ENCODE measurements at places on chromosomes 5 and 9. TPM values are rescaled to one million over a fixed set of nuclear protein-coding genes. Genes with fewer than 3 reads are reported as not detected.

The IL9 gene
- not detected for total RNA-seq

- DNase-seq = peak; percentile 8
Measured at GRCh38 chr9:115395511-115396021, 277.6 kb upstream of the TNC start.

GRCh38 chr5:172429201-172429940 is 25.0 kb downstream of the SH3PXD2B start:
- peak; percentile 95 for DNase-seq

DNA sequence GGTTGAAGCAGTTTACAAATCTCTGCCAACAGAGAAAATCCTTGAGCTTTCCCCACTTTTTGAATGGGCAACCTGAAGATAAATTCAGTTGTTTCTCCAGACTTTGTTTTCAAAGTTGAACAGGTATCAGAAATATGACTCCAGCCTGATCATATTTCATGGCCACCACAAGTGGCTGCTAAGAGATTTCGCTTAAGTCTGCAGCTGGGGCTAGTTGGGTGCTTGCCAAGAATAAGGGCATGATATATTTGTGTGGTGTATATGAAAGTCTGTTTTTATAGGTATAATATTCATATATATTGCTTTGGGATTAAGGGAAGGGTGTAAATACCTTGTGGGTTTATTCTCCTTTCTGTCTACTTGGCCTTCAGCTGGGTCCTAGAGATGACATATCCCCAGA is 168.4 kb upstream of the GDNF start:
- no peak for DNase-seq

DNA sequence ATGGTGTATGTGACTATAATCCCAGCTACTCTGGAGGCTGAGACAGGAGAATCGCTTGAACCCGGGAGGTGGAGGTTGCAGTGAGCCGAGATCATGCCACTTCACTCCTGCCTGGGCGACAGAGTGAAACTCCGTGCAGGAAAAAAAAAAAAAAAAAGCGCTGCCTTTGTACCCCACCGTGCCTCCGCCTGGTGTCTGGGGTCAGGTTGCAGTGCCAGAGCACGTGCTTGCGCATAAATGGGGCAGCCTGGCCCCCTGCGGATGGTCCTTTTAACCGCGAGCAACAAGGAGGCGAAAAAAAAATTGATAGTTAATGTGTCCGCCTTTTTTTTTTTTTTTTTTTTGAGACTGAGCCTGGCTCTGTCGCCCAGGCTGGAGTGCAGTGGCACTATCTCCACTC is 6.3 kb upstream of the CCNB1 start:
- DNase-seq = no peak

DNA sequence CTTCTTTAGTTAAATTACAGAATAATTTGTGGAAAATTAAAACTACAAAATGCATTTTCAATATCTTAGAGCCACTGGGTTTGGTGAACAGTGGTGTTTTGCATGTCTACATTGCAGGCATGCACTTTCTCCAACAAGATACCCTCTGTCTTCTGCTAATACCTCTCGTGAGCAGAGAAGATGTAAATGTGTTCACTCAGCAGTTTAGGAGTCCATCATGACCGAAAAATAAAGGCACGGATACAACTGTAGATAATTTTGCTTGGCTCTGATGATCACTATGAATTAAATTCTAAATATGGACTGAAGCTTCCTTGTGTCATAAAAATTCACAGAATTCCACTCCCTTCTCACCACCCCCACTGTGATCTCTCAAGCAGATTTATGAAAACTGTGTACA is 313.8 kb downstream of the GLIS3 start:
- no peak for DNase-seq

DNA sequence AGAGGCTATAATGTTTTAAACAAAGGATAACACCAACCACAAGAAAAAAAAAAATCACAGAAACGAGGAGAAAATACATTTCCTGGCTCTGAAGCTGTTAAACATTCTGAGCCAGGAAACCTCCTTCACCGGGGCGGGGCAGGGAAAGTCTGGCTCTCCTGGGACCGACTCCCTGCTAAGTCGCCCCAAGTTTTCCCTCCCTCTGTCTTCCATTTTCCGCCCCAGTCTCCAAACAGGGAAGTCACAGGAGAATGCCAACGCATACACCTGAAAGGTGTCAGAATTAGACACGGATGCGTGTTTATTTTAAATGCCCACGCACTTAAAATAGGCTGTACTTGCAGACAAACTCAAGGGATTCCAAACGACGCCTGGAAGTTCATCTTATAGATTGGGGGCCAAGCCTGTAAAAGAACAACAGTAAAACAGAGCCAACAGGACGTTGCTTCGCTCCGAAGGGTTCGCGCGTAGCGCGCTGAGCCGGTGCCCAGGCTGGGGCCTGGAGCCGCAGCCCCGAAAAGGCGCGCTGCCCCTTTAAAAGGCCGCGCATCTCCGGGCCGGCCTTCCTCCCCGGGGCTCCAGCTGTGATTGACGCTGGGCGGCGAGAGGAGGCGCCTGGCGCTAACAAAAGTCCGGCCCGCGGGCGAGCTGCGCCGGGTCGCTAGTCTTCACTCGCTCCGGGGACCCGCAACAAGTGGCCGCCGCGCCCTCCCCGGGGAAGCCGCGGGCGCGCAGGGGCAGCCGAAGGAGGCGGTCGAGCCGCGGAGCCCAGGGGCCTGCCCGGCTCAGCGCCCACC is at the start of gene FBXL7:
Gene FBXL7 (plus strand): TSS at position 653 of the 797 bp plus-strand sequence.
- DNase-seq = peak; percentile 74

Data from fibroblast of the aortic adventitia (primary cell).